Activated naive CD8-positive, alpha-beta T cell treated with anti-CD3 and anti-CD28 coated beads for 36 hours (primary cell): ENCODE measurements at places on chromosomes 12 and 14.

- DNase-seq = peak; percentile 33
Observed at GRCh38 chr14:64388533-64389285, 556 bp downstream of the MTHFD1 start.

GRCh38 chr12:49340971-49341776, 4.2 kb upstream of the C1QL4 start:
- no peak for DNase-seq

GRCh38 chr12:22374508-22374907, 40.0 kb upstream of the ST8SIA1 start:
- DNase-seq = no peak

- no peak for DNase-seq
Observed at GRCh38 chr12:109540526-109541412, 32.5 kb downstream of the MMAB start.

DNA sequence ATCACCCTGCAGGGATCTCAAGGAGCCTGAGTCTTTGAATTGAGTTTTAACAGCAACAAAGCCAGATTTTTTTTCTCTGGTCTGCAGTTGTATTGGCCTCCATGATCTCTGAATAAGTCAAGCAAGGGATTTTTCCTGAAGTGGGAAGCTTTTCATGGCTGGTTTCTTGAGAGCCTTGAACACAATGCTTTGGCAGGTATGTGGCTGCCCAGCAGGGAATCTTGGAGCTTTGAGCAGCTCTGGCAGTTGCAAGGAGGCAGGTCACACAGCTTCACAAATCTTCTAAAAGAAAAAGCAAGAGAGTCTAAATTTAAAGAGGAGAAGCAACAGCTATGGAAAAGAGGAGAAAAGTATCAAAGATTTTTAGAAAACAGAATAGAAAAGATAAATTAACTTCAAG, 60.1 kb downstream of the RPS29 start:
- no peak for DNase-seq

DNA sequence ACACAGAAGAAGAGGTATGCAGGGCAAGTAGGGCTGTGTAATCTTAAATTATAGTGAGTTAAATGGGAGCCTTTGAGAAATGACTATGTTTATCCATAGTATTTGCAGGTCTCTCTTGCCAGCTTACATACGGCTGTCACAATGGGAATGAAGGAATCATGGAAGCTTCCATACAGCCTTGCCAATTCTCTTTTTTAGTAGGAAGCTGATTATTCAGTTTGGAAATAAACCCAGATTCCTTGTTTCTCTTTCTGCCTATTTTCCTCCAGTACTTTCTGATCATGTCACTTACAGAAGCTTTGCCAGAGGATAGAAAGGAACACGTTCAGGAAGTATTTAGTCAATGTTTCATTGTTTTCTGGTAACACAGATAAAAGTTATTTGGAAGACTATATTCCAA, 217.4 kb upstream of the DIO2 start:
- DNase-seq = no peak

GRCh38 chr14:94405486-94405885, 17.1 kb upstream of the SERPINA1 start:
- no peak for DNase-seq

DNA sequence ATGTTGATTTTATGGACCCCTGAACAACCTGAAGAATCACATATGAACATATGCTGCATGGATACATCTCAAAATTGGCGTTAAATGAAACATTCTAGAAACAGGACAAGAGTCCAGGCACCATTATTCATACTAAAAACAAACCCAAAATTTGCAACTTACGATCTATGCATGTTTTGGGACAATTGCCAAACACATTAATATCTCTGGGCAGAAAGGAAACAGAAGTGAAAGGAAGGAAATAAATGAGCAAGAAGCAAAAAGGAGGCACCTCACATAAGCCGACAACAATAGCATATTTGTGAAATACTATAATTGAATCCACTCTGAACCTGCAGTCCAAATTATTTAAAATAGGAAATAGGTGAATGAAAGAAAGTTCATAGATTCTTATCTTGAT, 1505.3 kb downstream of the AACS start:
- DNase-seq = no peak

DNA sequence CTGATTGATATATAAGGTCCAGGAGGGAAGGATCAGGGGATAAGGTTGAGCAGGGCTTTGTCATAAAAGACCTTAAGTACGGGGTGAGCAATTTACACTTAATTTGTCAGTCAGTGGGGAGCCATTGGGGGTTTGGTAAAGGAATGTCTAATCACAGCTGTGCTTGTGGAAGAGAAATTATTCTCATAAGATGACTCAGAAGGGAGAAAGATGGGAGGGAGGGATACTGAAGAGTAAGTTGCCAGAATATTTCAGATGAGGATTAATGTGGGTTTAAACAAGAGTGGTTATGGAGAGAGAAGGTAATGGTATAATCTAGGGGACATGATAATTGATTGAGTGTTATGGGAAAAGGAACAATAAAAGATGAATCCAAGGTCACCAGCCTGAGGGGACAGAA, 500.1 kb upstream of the CCDC196 start:
- no peak for DNase-seq

DNA sequence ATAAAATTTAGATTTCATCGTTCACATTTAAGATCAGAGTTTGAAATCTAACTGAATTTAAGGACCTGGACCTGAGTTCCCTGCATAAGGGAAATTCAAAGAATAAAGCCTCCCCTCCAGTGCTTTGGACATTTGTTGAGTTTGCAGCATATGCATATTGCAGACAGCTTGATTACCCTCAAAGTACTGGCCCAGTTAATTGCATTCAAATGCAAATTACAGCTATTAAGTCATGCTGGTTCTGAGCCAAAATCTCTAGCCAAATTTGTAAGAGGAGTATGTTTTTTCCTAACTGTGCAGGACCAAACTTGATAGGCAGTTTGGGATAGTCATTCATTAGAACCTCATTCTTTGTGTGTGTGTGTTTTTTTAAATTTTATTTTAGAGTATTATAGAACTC, 9.1 kb upstream of the KIF21A start:
- DNase-seq = no peak

GRCh38 chr14:51516706-51517395, 134.9 kb upstream of the FRMD6 start:
- DNase-seq = no peak

DNA sequence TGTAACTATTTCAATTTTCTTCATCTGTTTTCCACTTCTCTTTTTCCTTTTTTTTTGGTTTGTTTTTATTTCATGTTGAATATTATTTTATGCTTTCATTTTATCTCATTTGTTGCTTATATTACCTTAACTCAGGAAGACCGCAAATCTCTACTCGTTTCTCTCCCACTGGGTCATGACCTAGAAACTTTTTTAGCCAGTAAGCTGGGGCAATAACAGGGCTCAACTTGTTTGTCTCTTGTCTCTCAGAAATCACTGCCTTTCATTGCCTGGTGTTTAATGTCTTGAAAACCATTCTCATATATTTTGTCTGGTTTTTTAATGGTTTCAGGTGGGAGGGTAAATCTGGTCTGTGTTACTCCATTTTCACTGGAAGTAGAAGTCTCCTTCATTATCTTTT, 36.6 kb upstream of the ATP2B1 start:
- DNase-seq = no peak

DNA sequence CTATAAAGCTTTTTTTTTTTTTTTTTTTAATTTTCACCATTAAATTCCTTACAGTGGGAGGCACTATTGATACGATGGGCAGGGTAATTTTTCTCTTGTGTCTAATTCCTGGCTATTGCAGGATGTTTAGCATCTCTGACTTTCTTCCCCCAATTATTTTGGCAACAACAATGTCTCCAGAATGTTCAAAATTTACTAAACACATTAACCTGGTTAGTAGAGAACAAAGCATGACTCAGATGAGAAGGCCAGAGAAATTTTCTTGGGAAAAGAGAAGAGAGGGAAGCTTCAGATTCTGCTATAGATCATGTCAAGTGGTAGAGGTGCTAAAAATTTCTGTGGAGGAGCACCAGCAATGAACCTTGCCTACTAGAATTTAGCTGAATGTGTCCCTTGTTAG, 171.5 kb upstream of the PRICKLE1 start:
- no peak for DNase-seq

DNA sequence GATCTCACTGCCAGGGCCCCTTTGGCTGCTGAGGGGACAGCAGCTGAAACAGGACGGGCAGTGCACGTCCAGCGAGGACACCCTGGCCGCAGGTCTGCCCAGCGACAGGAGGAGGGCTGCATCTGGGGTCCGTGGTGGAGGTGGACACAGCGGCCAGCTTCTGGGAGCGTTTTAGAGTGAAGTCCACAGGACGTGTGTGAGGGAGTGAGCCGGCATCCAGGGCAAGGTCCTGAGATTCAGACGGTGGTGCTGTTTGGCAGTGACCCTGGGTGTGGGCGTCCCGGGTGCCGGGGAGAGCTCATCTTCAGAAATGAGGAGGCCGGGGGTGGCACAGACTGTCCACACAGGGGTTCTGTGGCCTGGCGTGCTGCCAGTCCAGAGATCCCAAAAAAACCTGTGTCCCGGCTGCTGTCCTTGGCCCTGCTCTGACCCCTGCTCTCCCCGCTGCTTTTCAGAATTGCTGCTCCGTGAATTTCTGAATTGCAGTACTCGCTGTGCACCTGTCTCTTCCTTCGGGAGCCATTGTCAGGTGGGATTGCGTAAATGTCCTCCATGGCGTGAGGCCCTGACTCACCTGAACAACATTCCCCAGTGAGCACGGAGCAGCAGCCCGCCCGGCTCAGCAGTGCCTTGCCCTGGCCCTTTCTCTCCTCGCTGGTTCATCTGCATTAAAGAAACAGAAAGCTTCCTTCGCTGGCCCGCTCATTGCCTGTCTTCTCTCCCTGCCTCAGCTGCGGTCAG, 183.5 kb upstream of the C14orf180 start:
- no peak for DNase-seq

DNA sequence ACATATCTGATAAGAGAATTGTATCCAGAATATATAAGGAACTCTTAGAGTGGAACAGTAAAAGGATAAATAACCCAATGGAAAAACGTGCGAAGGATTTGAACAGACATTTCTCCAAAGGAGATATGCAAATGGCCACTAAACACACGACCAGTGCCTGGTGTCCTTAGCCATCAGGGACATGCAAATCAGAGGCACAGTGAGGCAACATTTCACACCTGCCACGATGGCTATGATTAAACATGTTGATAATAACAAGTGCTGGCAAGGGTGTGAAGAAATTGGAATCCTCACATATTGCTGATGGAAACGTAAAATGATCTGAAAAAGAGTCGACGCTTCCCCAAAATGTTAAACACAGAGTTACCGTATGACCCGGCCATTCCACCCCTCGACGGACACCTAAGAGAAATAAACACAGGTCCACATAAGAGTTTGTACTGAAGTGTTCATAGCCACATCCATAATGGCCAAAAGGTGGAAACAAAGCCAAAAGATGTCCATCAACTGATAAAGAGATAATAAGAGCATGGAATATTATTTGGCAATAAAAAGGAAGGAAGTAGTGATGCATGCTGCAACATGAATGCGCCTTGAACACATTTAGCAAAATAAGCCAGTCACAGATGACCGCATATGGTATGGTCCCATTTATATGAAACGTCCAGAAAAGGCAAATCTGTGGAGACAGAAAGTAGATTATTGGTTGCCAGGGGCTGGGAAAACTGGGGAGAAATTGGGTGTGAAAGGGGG, 6.3 kb upstream of the TMEM121 start:
- DNase-seq = no peak

DNA sequence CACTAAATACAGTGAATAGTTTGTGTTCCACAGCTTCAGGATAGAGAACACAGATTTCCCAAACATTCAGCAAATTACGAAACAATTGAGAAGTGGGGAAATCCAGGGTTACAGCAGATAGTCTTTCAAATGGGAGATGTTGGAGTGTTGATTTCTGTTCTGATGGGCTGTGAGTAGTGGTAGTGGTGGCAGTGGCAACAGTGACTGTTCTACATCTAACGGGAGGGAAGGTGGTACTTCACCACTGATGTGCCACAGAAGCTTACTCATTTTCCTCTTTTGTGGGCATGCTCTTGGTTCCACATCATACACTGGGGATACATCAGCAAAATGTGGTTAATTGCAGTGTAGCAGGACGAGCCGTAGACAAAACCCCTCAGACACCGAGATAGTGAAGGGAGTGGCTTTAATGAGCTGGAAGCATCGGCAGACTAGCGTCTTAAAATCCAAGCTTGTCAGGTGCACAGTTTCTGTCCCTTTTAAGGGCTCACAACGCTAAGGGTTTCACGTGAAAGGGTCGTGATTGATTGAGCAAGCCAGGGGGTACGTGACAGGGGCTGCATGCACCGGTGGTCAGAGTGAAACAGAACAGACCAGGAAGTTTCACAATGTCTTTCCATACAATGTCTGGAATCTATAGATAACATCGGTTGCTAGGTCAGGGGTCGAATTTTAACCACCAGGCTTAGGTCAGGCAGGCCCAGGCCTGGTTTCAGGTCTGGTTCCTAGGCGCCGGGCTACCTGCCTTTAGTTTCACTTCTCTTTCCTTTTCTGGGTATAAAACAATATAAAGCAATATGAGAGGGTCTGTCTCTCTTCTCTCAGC, 330.6 kb upstream of the FBXO33 start:
- DNase-seq = peak; percentile 24

GRCh38 chr12:47247418-47247817, 167.7 kb upstream of the AMIGO2 start:
- DNase-seq = no peak

- no peak for DNase-seq
Observed at GRCh38 chr12:104643093-104643818, 186.5 kb downstream of the CHST11 start.
